ENCODE measurements at places on chromosomes 4 and X.

GRCh38 chrX:17397074-17397473, 22.1 kb downstream of the NHS start:
- DNase-seq, result no peak

DNA sequence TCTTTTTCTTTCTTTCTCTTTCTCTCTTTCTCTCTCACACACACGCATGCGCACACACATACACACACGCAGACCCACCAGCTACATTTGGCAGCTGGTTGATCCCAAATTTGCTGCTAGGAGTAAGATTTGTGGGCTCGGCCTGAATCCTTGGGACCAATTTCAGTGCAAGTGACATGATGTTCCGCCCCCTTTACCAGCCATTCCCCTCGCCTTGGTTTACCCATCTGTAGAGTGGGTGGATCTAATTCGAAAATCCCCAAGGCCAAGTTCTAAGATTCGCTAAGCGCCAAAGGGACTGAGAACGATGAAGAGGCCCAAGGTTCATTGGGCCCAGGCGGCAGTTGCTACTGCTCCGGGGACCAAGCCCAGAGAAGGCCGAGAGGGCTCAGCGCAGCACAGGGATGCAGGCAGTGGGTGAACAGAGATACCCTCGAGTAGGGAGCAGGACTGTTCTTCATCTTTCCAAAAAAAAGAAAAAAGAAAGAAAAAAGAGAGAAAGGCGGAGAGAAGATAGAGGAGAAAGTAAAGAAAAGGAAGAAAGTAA, 5.8 kb downstream of the NKX3-2 start:
- no peak for DNase-seq

- DNase-seq, result no peak
These were observed 7.5 kb upstream of the FAM184B start for GRCh38 chr4:17788956-17789355.

DNA sequence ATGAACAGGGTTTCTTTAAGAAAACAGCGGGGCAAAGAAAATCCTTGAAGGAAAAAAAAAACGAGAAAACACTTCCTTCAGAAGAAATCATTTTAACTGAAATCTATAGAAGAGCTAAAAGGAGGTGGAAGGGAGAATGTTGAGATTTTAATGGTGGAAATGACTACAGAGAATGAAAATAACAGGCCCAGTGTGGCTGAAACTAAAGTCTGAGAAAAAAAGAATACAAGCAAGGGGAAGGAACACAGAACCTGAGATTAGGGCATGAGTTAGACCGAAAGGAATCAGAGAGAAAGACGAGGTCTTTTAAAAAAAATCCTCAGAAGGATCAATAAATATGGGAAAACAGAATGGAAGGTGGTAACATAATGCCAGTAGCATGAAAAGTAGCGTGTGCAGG, 1230.0 kb upstream of the TENM3 start:
- DNase-seq, result no peak

- DNase-seq, result no peak
These were observed 167.0 kb upstream of the GALNT7 start for GRCh38 chr4:173001571-173001970.

- DNase-seq, result no peak
These were observed 61.1 kb upstream of the ARSJ start for GRCh38 chr4:114040319-114041116.

DNA sequence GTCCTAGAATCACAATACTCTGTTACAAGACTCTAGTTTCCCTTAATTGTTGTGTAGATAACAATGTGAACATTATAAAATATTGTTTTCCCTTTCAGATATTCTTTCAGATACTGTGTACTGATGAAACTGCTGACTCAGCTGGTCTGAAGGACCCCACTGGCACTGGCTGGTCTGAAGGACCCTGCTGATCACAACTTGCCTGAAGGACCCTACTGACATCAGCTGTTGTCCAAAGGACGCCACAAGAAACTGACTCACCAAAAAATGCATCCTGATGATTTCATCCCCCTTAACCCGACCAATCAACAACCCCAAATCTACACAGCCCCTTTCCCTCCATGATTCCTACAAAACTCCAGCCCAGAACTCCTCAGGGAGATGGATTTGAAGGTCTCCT, 258.8 kb upstream of the GNPDA2 start:
- no peak for DNase-seq

- no peak for DNase-seq
These were observed 96.2 kb upstream of the KLHL13 start for GRCh38 chrX:118212817-118213183.

GRCh38 chr4:142480244-142480643, 365.9 kb downstream of the INPP4B start:
- no peak for DNase-seq

- no peak for DNase-seq
These were observed 88.4 kb upstream of the TLL1 start for GRCh38 chr4:165784672-165785071.

DNA sequence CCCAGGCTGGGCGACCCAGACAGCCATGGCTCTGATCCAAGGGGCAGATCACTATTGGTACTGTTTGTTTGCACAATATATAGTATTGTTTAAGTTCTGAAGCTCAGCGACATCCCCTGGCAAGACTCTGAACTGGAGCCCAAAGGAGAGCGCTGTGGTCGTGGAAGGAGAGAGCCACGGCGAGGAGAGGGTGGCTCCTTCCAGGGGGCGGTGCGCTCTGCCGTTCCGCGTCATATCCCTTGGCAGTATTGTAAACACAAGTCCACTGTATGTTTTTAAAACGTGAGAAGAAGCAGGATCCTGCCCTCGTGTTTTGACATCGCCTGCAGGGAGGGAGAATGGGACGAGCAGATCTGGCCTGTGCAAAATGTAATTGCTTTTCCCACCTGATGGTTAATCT, 185.5 kb downstream of the RAB28 start:
- DNase-seq, result no peak

GRCh38 chrX:32293962-32294700, 917.2 kb downstream of the DMD start:
- DNase-seq, result no peak

DNA sequence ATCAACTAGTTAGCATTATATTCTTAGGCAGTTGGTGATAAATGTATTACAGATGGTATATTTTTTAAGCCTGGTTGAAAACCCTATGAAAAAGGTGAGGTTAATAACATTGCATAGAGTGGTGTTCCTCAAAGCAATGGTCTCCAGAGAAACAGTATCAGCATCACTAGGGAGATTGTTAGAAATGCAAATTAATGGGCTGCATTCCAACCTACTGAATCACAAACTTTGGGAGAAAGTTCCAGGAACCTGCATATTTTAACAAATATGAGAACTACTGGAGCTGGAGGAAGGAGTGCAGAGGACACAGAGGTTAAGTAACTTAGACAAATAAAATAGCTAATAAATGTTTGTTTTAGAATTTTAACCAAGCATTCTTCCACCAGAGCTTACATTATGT, 166.9 kb upstream of the PCDH10 start:
- DNase-seq, result no peak

GRCh38 chr4:112141366-112142138, 3.7 kb upstream of the FAM241A start:
- DNase-seq, result no peak

DNA sequence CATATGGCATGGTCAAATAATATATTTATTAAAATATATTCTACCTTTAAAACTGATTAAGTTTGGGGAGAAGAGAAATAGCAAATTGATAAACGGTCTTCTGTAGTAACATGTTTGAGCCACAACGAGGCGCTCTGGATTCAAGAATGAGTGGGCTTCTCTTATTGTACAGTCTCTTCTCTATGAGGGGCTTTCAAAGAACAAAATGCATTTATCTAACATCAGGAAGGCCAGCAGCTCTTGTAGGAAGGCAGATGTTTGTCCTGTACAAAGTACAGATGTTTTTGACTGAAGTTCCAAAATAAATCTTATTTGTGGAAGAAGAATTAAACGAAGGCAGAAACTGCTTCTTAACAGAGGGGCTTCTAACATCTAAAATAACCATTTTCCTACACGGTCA, 153.6 kb downstream of the RASL11B start:
- no peak for DNase-seq

DNA sequence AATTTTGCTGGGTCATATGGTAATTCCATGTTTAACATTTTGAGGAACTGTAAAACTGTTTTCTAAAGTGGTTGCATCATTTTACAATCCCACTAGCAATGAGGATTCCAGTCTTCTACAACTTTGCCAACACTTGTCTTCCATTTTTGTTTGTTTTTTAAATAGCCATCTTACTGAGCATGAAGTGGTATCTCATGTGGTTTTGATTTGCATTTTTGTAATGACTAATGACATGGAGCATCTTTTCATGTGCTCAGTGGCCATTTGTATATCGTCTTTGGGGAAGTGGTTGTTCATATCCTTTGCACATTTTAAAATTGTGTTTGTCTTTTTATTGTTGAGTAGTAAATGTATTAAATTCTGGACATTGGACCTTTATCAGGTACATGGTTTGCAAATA, 94.7 kb downstream of the TMEM131L start:
- no peak for DNase-seq

DNA sequence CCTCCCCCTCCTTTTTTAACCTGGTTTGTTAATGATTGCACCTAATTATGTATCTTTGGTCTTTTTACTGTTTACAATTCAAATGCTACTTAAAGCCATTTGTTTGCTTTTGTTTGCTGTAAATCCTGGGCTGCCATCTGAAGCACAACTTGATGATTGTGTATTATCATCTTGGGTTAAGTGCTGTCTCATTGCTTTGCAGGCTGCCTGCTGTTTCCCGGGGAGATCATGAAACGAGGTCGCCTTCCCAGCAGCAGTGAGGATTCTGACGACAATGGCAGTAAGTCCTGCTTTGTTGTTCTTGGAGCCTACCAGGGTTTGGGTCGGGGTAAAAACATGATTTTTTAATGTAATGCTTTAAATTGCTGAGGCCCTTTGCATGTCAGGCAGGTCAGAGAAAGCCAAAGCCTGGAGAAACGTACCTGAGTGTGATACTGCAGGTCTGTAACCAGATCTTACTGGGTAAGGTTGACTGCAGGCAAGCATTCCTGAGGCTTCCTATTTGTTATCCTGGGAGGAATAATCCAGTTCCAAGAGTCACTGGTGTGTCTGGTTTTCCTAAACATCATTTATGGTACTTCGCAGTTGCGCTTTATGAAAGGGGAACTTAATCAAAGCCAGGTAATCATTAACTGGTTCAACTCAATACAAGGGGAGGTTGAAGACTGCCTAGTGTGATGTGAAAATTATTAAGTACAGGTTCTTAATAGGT, 22.2 kb downstream of the JADE1 start:
- DNase-seq, result no peak

DNA sequence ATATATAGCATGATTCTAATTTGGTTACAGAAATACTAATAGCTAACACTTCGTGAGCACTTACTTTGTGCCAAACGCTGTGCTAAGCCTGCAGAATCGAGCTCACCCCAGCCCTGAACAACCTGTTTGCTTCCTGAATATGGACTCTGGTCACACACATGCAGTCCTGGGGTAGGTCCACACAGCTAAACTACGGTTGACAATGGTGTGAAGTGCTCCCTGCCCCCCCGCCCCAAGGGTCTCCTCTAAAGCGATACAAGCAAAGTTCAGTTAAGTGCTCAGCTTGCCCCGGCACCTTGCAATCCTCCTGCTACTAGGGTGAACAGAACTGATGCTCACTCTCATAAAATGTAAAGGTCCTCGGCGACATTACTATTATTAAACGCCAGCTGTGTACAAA, 879 bp downstream of the FOXP3 start:
- DNase-seq, result no peak

GRCh38 chr4:134382478-134383227, 181.1 kb upstream of the PABPC4L start:
- no peak for DNase-seq
